Suprapubic skin (tissue), 4 donors: ENCODE measurements at places on chromosomes 7 and 10.
A peak's percentile ranks its signal among the peaks of the same experiment; 100 is the strongest.

- DNase-seq = no peak
- H3K27me3 ChIP-seq = no peaks in the 10 kb centered on the region
- H3K4me3 ChIP-seq = no peak overlapping the region
- H3K36me3 ChIP-seq = no peaks in the 10 kb centered on the region
Measured at GRCh38 chr7:124702385-124702784, 63.2 kb downstream of the GPR37 start.

DNA sequence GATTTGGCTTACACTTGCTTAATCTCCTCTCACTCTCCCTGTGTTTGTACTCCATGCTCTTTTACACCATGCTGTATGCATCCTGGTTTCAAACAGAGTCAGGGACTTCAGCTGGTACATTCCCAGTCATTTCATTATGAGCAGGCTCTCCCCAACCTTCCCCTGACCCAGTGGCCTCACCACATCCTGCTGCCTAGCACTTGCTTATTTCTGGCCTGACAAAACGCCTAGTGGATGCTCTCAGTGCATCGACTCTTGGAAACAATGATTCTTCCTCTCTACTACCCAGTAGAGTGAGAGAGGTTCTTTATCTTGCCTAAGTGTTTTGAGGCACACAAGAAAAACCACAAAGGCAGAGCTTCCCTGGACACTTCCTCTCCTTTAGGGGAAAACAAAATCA, 63.4 kb downstream of the CAV1 start:
- no peak for DNase-seq
- no peak overlapping the region for H3K27ac ChIP-seq
- no peak overlapping the region for H3K4me3 ChIP-seq
- H3K27me3 ChIP-seq = no peaks in the 10 kb centered on the region

DNA sequence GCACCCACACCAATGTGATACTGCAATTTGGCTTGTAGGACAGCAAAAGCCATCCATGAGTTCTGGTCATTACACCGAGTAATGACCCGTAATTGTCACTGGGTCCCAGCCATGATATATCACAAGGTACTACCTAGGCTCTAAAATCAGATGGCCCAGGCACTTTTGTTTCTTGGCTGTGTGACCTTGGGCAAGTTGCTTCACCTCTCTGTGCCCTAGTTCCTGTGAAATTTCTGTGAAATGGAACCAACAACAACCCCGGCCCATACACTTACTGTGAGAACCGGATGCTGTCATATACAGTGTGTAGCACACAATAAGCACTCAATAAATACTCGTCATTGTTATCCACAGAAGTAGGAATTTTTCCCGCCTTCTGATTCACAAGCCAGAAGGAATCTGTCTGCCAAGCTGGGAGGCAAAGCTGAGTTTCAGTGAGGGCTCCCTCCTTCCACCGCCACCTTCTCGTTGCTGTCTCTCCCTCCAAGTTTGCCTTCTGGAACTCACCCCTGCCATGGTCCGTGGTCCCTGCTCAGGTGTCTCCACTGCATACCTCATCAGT, 6.4 kb upstream of the CYTH3 start:
- no peaks in the 10 kb centered on the region for H3K36me3 ChIP-seq
- no peak overlapping the region for H3K27ac ChIP-seq
- no peak overlapping the region for H3K4me3 ChIP-seq

DNA sequence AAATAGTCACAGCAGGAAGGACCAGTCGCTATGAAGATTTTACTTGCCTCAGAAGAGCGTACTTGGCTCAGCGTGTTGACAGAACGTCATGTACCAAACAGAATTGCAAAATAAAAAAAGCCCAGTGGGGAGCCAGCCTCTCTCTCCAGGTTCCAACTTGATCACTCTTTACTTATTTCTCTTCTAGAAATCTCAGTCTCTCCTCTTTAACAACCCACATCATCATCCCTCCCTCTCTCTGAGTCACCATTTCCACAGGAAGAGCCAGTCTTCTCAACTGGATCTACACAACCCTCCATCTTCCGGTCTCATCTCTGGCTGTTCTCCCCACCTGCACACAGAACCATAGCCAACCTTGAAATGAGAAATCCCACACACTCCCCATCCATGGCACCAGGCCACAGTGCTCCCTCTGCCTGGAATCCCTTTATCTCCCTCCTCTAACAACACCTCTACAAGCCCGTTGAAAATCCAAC, 718.3 kb downstream of the GRID1 start:
- H3K4me1 ChIP-seq = peaks cover 52% of the 10 kb centered on the region
- H3K27ac ChIP-seq = peak overlapping the region; percentile 90
- no peak for DNase-seq
- H3K27me3 ChIP-seq = no peaks in the 10 kb centered on the region

DNA sequence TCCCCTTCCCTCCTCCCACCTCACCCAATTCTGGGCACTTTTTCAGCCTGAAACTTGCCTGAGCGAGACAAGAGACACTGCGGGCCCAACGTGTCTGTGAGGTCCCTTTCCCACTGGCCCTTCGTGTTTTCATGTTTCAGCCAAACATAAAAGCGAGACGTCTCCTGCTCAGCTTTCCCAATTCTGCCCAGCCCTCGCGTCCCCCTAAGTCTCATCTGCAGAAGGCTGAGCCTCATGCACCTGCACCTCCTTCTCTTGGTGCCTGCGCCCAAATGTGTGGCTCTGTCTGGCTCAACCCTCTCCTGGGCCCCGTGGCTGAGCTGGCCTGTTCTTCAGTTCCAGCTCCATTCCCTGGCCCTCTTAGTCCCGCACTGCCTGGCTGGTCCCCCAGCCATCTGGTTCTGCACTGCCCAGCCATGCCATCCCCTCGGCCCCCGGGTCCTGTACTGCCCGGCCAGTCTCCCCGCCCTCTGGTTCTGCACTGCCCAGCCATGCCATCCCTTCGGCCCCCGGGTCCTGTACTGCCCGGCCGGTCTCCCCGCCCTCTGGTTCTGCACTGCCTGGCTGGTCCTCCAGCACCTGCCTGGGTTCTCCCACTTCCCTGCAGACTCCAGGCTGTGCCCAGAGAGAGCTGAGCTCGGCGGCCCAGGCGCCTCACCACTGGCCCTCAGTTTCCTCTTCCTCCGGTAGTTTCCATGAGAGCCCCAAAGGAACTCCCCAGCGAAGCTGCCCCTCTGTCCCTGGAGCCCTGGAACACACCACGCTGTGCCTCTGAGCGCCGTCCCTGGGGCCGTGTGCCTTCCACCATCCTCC, 224.1 kb downstream of the DNAJB6 start:
- H3K4me1 ChIP-seq = no peaks in the 10 kb centered on the region
- no peaks in the 10 kb centered on the region for H3K27me3 ChIP-seq
- no peak overlapping the region for H3K4me3 ChIP-seq
- no peaks in the 10 kb centered on the region for H3K36me3 ChIP-seq
- H3K27ac ChIP-seq = no peak overlapping the region
- no peak for DNase-seq

- H3K4me3 ChIP-seq = no peak overlapping the region
- no peak overlapping the region for H3K27ac ChIP-seq
- no peaks in the 10 kb centered on the region for H3K36me3 ChIP-seq
- H3K4me1 ChIP-seq = peaks cover 3% of the 10 kb centered on the region
- H3K27me3 ChIP-seq = no peaks in the 10 kb centered on the region
- no peak for DNase-seq
Measured at GRCh38 chr7:22934473-22935065, 79.4 kb downstream of the HYCC1 start.

- no peak overlapping the region for H3K4me3 ChIP-seq
- no peak overlapping the region for H3K27ac ChIP-seq
- DNase-seq = no peak
Measured at GRCh38 chr10:96656198-96656577, 64.1 kb downstream of the PIK3AP1 start.

DNA sequence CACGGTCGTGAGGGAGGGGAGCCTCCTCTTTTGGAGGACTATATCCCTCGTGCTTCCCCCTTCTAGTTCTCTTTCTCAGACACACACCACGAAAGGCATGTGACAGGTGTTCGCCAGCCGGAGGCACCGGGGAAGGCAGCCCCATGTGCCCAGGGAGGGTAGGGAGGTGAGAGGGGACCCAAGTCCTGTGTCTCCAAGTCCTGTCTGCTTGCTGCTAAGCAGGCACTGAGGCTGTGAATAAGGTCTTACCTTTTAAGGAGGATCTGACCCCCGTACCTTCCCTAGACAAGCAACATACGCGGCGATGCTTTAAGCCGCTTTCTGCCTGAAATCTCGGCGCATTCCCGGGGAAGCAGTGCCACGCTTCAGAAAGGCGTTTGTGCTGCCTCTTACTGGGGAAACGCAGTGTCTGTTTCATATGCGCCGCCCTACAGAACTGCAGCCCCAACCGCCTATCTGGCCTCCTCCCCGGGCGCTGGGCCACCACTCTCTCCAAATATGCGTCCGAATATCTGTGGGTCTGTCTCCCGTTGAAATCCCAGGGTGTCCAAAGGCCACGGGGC, 770 bp downstream of the PLXNA4 start:
- H3K4me1 ChIP-seq = peaks cover 26% of the 10 kb centered on the region
- H3K27me3 ChIP-seq = peaks cover 81% of the 10 kb centered on the region
- H3K27ac ChIP-seq = no peak overlapping the region

DNA sequence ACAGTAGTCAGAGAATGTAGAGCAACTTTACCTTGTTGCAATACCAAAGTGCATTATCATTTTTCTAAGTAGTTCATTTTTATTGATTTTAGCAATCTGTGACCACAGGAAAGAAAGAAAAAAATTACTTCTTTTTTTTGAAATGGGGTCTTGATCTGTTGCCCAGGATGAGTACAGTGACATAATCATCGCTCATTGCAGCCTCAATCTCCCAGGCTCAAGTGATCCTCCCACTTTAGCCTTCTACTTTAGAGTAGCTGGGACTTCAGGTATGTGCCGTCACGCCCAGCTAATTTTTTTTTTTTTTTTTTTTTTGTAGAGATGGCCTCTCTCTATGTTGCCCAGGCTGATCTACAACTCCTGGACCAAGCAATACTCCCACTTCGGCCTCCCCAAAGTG, 11.4 kb upstream of the OAT start:
- H3K4me1 ChIP-seq = no peaks in the 10 kb centered on the region
- no peak overlapping the region for H3K27ac ChIP-seq
- no peak overlapping the region for H3K4me3 ChIP-seq
- no peaks in the 10 kb centered on the region for H3K36me3 ChIP-seq

GRCh38 chr7:105721571-105722104, 140.3 kb upstream of the EFCAB10 start:
- H3K36me3 ChIP-seq = peaks cover 4% of the 10 kb centered on the region
- H3K4me1 ChIP-seq = no peaks in the 10 kb centered on the region
- no peak for DNase-seq

- no peak overlapping the region for H3K27ac ChIP-seq
- peaks cover 19% of the 10 kb centered on the region for H3K4me1 ChIP-seq
Measured at GRCh38 chr10:119588071-119588470, 8.7 kb downstream of the TIAL1 start.

DNA sequence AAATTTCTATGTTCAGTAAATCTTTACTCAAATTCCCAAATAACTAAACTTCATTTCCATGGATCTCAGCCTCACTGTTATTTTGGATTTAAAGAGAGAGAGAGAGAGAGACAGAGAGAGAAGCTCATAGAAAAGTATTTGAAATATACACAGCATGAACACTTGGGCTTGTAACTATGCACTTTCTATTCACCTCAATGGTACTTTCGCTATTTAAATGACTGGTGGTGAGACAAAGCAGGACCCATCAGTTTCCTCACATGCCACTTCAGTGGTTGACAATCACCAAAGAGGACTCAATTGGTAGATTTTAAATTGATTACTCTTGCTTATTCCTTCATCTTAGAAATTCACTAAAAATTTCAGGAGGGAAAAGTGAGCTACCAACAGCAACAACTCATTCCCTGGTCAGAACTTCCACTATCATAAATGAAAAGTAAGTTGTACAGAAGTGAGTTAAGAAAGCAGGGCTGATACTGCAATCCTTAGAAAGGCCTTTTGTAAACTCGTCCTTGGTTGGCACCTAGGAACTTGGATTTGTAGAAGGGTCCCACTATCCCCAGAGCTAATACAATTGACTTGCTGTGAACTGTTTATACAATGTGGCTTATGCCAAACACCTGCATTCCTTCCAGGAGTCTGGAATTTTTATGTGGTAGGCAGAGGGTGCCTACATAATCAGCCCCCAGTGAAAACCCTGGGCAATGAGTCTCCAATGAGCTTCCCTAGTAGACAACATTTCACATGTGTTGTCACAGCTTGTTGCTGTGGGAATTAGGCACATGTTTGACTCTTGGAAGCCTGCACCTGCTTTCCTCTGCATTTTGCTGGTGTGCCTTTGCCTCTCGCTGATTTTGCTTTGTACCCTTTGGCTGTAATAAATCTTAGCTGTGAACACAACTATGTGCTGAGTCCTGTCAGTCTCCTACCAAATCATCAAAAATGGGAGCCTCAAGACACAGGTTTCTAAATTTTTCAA, 10.8 kb downstream of the ERLIN1 start:
- H3K4me1 ChIP-seq = no peaks in the 10 kb centered on the region
- H3K27ac ChIP-seq = no peak overlapping the region
- peaks cover 79% of the 10 kb centered on the region for H3K36me3 ChIP-seq

DNA sequence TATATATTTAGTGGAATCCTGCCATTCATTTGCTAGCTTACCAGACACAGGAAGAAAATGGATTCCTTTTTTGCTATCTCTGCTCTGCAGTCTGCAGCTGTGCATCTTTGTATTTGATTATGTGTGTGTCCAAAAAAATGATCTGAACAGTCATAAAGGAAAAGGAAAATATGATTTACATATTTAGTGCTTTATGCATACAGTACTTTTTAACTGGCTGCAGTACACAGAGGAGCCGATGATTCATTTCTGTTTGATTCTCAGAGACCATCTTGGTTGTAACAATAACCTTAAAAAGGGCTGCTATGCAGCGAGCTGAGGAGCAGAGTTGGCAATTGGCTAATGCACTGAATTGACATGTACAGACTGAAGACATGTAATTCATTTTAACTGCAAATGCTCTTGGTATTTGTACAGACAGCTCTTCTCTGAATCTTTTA, 151.3 kb upstream of the FZD1 start:
- no peaks in the 10 kb centered on the region for H3K36me3 ChIP-seq
- H3K27me3 ChIP-seq = no peaks in the 10 kb centered on the region
- no peak overlapping the region for H3K27ac ChIP-seq
- H3K4me1 ChIP-seq = no peaks in the 10 kb centered on the region
- no peak overlapping the region for H3K4me3 ChIP-seq
- no peak for DNase-seq
